ENCODE measurements at places on chromosomes 12 and 14.

- DNase-seq = no peak
Measured at GRCh38 chr12:121062391-121063045, 23.5 kb upstream of the OASL start.

DNA sequence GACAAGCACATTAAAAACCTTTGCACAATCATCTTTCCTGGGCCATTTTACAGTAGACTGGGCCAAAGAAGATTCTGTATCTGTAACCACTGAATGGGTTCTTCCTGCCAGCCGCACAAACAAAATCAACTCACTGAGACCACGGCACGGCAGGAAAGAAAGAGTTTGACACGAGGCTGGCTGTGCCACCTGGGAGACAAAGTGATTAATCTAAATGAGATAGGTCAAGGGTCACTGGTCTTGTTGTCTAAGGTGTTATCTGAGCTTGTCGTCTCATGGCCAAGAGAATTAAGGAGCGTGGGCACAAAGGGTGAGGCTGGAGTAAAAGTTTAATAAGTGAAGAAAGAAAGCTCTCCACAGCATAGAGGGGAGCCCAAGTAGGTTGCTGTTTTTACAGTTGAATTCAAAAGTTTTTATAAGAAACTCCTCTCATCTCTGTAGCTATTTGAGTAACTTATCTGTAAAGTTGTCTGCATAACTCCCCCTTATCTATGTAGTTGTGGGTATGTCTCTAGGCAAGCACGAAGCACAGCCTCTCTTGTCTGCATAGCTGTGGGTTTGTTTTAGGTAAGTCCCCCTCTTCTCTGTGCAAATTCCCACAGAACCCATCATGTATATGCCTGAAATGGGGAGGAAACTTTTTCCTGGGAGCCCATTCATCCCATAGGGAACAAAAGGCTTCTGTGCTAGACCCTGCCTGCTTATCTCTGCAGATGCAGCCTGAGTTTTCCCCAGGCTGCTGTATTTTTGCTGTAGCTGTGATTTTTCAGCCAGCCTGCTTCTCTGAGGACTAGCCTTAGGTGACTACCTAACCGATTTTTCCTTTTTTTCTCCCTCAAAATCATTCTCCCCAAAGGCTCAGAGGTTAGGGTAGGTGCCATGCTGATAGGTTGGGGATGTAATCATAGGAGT is 1314.6 kb upstream of the TMEM132C start:
- DNase-seq = no peak

DNA sequence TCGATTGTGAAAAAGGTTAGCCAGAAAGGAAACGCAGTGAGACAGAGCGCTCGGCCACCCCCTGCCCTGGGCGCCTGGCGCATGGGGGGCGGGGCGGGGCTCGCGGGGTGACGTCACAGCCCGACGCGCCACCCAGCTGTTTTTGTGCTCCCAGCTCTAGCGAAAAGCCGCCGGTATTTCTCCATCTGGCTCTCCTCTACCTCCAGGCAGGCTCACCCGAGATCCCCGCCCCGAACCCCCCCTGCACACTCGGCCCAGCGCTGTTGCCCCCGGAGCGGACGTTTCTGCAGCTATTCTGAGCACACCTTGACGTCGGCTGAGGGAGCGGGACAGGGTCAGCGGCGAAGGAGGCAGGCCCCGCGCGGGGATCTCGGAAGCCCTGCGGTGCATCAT is at the start of gene GABARAPL1:
GABARAPL1 (plus strand) TSS at position 139 of the 393 bp plus-strand sequence; CDS start at position 392, 253 bp downstream.
- peak; percentile 46 for DNase-seq

DNA sequence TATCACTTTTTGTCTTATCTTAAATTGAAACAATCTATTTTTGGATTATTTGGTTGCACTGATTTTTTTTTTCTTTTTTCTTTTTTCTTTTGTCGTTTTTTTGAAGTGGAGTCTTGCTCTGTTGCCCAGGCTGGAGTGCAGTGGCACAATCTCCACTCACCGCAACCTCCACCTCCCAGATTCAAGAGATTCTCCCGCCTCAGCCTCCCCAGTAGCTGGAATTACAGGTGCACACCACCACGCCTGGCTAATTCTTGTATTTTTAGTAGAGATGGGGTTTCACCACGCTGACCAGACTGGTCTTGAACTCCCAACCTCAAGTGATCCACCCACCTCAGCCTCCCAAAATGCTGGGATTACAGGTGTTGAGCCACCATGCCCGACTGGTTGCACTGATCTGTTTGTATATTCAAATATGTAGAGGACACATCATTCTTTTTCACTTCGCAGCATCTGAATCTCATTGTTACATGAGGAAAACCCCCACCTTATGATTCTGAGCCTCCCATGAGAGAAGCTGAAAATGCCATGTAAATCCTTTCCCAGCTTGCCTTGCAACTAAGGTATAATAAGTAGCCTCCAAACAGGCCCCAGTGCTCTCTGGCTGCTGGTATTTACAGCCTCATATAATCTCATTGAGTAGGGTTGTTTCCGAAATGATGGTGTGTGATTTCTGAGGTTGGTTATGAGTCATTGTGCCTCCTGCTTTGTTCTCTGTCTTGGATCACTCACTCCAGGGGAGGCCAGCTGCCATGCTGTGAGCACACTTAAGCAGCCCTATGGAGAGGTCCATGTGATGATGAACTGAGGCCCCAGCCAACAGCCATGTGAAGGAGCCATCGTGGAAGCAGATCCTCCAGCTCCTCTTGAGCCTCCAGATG is 5.2 kb upstream of the HSP90B1 start:
- DNase-seq = peak; percentile 82

DNA sequence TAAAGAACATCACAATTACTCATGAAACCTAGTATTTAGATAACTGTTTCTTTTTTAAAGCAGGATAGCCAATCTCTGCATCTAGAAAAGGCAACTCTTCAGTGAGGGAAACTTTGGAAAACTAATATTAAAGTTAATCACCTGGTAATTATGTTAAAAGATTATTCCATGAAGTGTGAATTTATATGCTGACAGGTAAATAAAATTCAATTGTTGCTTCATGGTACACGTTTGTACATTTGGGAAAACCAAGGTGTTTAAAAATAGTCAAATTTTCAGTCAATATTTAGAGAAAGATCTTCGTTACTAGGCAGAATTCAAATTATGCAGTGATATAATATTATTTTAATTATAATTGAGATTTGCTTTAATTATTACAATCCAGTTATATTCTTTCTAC is 100.1 kb upstream of the LRFN5 start:
- DNase-seq = no peak

Measured in A172 (cell line).